ENCODE measurements at places on chromosomes 1 and 21.

- H3K27ac ChIP-seq: no peak overlapping the region
- H3K36me3 ChIP-seq: no peaks in the 10 kb centered on the region
- no peak for DNase-seq
- no peaks in the 10 kb centered on the region for H3K27me3 ChIP-seq
- no peaks in the 10 kb centered on the region for H3K4me1 ChIP-seq
- H3K4me3 ChIP-seq: no peak overlapping the region
These were observed 172.2 kb downstream of the SDCCAG8 start for GRCh38 chr1:243428084-243428483.

DNA sequence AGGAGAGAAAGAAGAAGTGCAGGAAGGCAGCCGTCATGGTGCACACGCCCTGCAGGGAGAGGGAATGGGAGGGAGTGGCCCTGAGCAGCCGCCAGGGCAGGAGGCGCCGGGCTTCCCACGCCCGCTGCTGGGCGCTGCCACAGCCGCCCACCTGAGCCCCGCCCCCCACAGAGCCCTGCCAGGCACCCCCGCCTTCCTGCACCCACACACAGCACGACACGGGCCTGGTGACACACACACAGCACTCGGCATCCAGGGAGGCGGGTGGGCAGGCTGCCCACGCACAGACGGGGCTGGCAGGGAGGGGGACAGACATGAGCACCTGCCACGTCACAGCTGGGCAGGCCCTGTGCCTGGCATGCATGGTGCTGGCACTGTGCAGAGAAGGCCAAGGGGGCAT, 27.5 kb downstream of the ADGRB2 start:
- no peaks in the 10 kb centered on the region for H3K4me1 ChIP-seq
- no peak for DNase-seq
- no peaks in the 10 kb centered on the region for H3K27me3 ChIP-seq
- H3K4me3 ChIP-seq: no peak overlapping the region
- H3K27ac ChIP-seq: no peak overlapping the region
- H3K36me3 ChIP-seq: peaks cover 5% of the 10 kb centered on the region

GRCh38 chr1:51088474-51088873, 13.6 kb upstream of the C1orf185 start:
- no peaks in the 10 kb centered on the region for H3K36me3 ChIP-seq
- no peak overlapping the region for H3K27ac ChIP-seq
- H3K4me3 ChIP-seq: no peak overlapping the region

DNA sequence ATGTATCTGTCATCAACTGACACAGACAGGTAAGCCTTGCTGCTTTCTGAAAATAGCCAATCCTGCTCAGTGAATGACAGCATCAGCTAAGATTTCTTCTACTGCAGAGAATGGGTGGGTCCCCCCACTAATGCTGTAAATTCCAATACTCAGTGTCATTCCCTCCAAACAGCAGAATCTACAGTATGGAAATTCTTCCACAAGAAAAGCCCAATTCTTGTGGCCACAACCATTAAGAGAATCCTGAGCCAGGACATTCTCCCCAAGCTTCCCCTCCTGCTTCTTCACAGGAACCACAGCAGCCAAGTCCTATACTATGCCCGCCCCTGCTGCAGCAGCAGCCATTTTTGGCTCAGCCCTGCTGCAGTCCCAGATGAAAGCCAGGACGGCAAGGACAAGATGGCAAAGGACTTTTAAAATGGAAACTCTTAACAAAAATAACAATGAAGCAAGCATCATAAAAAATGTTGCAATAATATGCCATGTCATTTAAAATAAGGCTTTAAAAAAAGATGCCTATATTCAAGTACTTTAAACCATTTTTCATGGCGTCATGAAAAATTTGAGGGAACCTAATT, 26.8 kb downstream of the EIF4G3 start:
- no peak overlapping the region for H3K4me3 ChIP-seq
- DNase-seq: peak; percentile 53
- H3K4me1 ChIP-seq: no peaks in the 10 kb centered on the region
- peaks cover 44% of the 10 kb centered on the region for H3K36me3 ChIP-seq
- H3K27me3 ChIP-seq: no peaks in the 10 kb centered on the region

DNA sequence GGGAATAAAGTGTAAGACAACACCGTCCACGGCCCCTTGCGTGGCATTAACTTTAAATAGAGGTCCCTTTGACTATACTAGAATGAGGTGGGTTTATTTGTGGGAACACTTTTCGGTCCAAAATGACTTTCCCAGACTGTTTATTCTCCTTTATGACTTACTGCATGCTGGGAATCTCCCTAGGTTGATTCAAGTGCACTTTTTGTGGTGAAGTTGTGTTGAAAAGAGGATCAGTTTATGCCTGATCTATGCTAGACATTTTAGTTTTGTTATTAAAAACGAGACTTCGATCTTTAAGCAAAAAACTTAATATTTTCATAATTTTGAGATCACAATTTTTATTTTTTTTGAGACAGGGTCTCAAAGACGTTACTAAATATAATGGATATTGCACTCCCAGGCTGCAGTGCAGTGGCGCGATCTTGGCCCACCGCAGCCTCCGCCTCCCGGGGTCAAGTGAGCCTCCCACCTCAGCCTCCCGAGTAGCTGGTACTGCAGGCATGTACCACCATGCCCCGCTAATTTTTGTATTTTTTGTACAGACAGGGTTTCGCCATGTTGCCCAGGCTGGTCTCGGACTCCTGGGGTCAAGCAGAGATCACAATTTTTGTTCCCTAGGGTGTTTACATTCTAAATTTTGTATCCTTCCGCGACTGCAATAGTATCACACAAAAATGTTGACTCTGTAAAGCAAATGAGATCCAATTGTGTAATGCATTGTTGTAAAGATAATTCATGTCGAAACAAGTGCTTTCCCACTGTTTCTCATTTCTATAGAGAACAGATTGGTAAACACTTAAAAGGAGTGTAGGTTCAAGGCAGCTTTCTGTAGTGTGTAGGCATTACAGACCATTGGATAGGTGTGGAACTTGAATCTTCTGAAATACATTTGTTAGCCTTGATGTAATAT, 1.6 kb downstream of the CDC42 start:
- H3K27ac ChIP-seq: peak overlapping the region; percentile 97
- H3K36me3 ChIP-seq: peaks cover 45% of the 10 kb centered on the region
- H3K4me1 ChIP-seq: peaks cover 5% of the 10 kb centered on the region
- no peak for DNase-seq
- H3K27me3 ChIP-seq: no peaks in the 10 kb centered on the region

DNA sequence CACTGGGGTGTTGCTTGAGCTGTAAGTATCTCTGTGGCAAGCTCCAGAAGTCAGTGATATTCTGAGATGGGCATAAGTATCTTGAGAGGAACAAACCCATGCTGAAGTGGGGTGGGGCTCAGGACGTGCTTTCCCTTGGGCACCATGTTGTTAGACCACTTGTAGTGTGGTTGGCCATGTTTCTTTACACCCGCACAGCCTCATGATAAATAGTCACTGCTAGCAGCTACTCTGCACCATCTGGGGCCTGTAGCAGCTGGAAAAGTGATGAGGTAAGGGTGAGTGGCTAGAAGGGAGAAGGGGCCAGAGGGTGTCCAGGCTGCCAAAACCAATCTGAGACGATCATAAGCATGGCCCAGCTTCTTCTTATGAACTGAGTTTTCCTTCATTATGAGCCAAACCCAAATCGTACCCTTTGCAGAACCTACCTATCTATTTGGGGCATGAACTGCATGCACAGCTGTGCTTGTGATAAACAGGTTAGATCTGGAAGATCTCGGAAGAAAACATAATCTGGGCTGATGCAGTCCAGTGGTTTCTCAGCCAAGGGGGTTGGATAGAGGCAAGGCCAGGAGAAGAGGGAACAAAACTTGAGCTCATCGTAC, 91.9 kb upstream of the IRF2BP2 start:
- no peaks in the 10 kb centered on the region for H3K4me1 ChIP-seq
- H3K4me3 ChIP-seq: no peak overlapping the region
- DNase-seq: no peak
- no peaks in the 10 kb centered on the region for H3K27me3 ChIP-seq
- no peak overlapping the region for H3K27ac ChIP-seq
- H3K36me3 ChIP-seq: no peaks in the 10 kb centered on the region

GRCh38 chr1:47738560-47739182, 258.5 kb downstream of the TRABD2B start:
- peaks cover 34% of the 10 kb centered on the region for H3K27me3 ChIP-seq
- H3K27ac ChIP-seq: no peak overlapping the region
- DNase-seq: peak; percentile 92

GRCh38 chr1:62439652-62440371, 3.0 kb downstream of the USP1 start:
- no peak for DNase-seq
- no peak overlapping the region for H3K27ac ChIP-seq
- H3K4me1 ChIP-seq: no peaks in the 10 kb centered on the region
- H3K27me3 ChIP-seq: no peaks in the 10 kb centered on the region
- peaks cover 44% of the 10 kb centered on the region for H3K36me3 ChIP-seq

- H3K4me1 ChIP-seq: no peaks in the 10 kb centered on the region
- H3K36me3 ChIP-seq: no peaks in the 10 kb centered on the region
- no peak for DNase-seq
- H3K27ac ChIP-seq: no peak overlapping the region
- no peak overlapping the region for H3K4me3 ChIP-seq
These were observed 16.3 kb upstream of the TENT5C start for GRCh38 chr1:117589544-117589943.

DNA sequence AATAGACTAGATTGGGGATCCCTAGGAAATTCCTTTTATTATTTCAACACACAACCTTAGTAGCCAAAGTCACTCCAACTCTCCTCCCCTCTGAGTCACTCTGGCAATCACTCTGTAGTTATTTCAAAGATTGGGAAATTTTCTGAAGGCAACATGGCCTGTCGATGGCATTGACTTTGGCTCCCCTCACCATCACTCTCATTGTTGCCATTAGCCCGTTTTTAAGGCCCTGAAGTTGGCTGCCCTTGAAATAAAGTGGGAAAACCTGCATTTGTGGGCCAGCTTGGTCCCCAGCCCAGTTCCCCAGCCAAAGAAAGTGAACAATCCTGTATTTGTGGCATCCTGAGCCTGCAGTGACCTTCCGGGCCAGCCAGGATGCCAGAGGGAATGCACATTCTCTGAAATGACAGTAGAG, 52.5 kb downstream of the CDC7 start:
- no peaks in the 10 kb centered on the region for H3K36me3 ChIP-seq
- no peaks in the 10 kb centered on the region for H3K4me1 ChIP-seq
- DNase-seq: no peak
- no peaks in the 10 kb centered on the region for H3K27me3 ChIP-seq

GRCh38 chr1:216913976-216914375, 190.7 kb upstream of the ESRRG start:
- no peaks in the 10 kb centered on the region for H3K36me3 ChIP-seq
- no peak for DNase-seq

GRCh38 chr21:45054927-45055612, 19.3 kb upstream of the ADARB1 start:
- no peak overlapping the region for H3K4me3 ChIP-seq
- no peaks in the 10 kb centered on the region for H3K27me3 ChIP-seq
- H3K4me1 ChIP-seq: no peaks in the 10 kb centered on the region
- no peaks in the 10 kb centered on the region for H3K36me3 ChIP-seq
- H3K27ac ChIP-seq: no peak overlapping the region
- no peak for DNase-seq

All from endodermal cell (in vitro differentiated cells).